ENCODE measurements at places on chromosomes 7 and 10. TPM values are rescaled to one million over a fixed set of nuclear protein-coding genes. Genes with fewer than 3 reads are reported as not detected.

- no peak for DNase-seq
These were observed 11.7 kb upstream of the CPA4 start for GRCh38 chr7:130281260-130281659.

DNA sequence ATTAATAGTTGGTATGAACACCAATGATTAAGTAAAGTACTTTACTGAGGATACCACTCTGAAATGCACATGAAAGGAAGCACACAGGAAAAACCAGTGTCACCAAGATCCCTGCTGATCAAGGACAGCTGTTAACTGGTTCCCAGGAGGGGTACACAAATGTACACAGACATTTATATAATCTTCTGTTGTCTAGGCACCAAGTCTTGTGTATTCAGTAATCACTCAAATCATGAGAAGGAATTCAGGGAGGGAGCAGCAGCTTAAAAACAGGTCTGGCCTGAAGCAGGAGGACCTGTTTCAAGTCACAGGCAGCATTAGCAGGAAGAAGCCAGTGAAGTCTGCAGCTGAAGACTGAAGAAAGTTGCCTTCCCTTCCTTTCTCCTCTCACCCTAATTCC, 18.7 kb downstream of the MPP7 start:
- no peak for DNase-seq

DNA sequence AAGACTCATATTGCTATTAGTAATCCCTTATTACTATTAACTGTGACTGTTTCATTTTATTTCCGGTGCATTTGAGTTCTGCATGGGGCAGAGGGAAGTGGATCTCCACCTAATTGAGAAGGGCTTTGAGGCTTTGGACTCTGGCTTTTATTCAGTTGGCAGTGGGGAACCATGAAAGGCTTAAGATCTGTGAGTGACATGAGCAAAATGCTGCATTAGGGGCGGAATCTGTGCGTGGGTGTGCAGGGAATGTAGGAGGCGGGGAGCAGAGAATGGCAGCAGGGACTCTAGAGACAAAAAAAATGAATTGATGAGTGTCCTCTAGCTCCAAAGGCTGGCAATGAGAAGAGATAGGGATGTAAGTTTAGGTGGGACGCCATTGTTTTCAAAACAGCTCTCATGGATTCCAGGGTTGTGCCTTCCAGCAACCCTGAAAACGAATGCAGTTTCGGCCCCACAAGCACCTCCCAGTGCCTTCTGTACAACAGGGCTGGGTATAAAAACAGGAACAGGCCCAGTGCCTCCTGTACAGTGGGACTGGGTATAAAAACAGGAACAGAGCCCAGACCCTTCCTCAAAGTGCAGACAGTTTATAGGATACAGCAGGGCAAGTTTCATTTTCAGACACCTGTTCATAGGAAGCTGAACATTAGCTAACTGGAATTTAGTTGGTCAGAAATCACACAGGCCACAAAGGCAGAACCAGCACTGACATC, 663.3 kb upstream of the FOXK1 start:
- DNase-seq, result no peak

- no peak for DNase-seq
These were observed 388.3 kb downstream of the KIF20B start for GRCh38 chr10:90089719-90090118.

DNA sequence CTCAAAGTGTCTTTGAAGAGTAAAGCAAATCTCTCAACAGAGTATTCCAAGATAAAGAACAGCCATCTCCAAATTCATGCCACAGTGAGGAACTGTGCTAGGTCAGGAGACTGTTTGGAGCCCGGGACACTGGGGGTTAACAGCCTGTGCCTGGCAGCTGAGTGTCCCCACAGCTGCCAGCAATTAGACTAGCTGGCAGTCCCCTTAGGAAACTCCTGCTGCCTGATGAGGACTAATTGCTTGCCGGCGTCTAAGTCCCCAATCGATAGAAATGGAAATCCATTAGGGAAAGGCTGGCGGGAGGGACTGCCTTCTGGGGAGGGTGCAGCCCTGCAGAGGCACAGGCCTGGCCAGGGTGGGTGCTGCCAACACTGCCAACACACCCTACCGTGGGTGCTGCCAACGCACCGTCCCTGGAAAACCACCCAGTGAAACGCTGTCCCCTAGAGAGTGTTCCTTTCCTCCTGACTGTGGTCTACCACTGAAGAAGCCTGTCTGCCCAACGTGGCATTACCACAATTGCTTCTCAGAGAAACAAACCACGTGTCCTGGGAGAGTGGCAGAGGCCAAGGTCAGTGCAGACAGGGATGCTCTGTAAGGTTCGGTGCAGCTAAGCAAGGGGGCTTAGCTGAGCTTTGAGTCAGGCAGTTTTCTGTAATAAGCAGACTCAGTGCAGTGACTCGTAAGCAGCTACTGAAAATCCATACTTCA, 60.8 kb downstream of the XRCC2 start:
- no peak for DNase-seq

DNA sequence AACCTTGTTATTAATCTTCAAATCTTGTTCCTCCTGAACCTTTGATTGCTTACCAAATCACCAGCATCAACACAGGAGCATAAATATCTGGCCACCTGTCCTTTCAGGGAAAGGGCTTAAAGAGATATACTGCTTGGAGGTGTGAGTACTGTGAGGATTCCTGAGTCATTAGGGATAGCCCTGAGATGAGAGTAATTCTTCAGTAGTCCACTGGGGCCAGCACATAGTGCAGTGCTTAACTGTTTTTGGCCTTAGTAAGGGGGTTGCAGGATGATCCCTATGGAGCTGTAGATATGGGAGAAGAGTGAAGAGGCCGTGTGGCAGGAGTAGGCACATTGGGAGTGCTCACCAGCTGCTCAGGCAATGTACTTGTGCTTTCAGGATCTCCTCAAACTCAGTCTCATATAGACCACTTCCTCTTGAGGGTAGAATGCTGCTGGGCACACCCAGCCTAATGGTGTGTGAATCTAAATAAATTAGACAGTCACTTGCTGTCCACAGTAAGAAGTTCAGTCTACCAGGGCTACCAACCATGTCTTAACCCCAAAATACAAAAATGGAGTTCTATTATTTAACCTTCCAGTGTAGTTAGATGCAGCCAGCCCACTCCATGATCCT, 26.5 kb upstream of the GPR141 start:
- no peak for DNase-seq

DNA sequence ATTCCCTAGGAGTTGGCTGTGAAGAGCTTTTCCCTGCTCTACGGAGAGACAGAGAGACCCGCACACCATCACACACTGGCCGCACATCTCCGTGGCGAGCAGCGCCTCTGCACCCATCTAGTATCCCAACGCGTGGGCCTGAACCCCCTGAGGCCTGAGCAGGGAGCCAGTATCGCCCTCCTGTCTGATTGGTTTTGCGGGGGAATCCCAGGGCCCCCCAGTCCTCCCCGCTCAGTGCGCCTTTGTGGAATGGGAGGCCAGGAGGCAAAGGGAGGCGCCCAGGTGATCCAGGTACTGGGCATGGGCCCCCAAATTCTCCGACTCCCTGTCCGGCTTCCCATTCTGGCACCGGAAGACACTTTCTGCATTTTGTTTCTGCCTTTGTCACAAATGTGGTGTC, 344.3 kb downstream of the GLRX3 start:
- DNase-seq, result no peak

- no peak for DNase-seq
These were observed 253.5 kb downstream of the ABCA13 start for GRCh38 chr7:48424731-48425130.

GRCh38 chr7:66377045-66377444, 171.9 kb downstream of the TPST1 start:
- no peak for DNase-seq

- no peak for DNase-seq
These were observed 104.0 kb upstream of the RHOBTB1 start for GRCh38 chr10:61047788-61048560.

DNA sequence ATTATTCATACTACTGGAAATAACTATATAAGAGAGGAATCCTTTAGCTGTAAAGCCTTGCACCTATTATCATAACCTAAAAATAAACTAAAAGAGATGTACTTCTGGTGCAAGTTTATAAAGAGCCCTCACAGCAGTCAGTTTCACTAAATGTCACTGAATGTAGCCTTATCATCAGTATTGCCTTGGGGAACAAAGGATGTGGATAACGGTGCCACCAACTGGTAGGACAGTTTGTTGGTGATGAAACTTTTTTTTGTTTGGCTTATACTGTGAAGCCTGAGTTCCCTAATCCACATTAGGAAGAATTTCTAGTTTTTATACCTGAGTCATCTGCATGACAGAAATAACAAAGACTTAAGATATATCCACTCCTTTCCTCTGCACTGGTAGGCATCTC, 117.9 kb upstream of the COL1A2 start:
- DNase-seq, result no peak

DNA sequence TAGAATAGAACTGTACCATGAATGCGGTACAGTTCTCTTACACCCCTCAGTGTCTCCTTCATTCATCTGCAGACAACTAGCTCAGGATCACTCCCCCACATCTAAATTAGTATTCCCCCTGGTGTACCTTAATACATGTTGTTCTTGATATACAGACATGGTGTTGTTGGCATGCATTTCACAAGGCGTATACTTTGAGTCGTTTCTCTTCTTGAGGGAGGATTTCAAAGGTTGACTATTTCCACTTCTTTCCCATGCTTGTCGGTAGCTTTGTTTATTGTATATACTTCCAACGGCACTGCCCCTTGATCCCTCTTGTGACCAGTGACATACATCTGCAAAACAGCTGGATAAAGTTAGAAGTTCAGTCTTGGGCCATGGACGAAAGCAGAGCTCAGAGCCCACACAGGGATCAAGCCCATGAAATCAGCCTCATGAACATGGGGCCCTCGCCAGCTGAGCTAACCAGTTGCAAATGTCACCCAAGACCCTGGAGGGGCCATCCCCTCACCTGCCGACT, 8.6 kb downstream of the CPA4 start:
- DNase-seq, result no peak

GRCh38 chr10:95314192-95314918, 23.6 kb upstream of the PDLIM1 start:
- DNase-seq, result no peak

SEMA4G gene
- 6.9 TPM for total RNA-seq

MAGI2 gene
- total RNA-seq, result 6.7 TPM

PLEKHS1 gene
- total RNA-seq, result not detected

- no peak for DNase-seq
These were observed 23.4 kb downstream of the FAM107B start for GRCh38 chr10:14751014-14751896.

DNA sequence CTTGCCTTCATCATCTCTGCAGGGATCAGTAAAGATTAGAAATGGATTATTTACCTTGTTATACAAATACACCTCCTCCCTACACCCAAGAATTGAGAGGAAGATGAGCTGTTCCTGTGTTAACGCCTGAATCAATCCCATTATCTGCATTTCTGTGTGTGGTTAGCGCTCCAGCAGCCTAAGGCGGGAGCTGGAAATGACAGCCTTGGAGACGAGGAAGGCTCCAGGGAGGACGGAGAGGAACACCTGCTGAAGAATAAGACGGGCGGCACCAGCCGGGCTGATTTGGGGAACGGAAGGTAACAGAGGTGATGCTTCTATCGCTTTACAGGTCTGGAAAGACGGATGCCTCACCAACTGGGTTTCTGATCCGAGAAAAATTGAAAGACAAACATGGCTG, 34.2 kb upstream of the DDC start:
- DNase-seq, result no peak

DNA sequence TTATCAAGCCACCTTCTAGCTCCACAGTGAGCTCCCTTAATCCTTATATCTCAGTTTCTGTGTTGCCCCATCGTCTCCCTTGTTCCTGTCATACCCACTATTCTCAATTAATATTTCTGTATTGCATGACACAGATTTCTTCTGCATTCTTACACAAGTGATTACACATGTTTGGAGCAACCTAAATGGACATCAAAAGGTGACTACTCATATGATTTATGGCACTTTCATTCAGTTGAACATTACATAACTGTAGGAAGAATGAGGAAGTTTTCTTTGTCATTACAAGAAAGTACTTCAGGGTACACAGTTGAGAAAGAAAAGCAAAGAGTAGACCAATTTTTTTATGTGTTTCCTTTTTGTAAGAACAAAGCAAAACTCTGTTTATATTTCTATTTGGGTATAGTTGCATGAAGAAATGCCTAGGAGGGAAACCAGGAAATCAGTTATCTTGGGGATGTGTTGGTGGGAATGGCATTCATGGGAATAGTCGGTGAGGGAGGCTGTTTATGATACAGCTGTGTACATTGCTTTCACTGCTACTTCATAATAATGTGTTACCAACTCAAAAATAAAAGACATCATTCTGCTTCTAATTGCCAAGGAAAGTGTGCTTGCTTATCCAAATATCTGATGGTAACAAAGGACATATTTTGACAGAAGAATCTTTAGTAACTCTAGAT, 23.6 kb upstream of the PRSS37 start:
- DNase-seq, result no peak

BAMBI gene
- total RNA-seq, result 6.8 TPM

- peak; percentile 70 for DNase-seq
These were observed 23.7 kb downstream of the RTKN2 start for GRCh38 chr10:62244785-62245467.

FZD8 gene
- 42.3 TPM for total RNA-seq

- DNase-seq, result no peak
These were observed 1.2 kb downstream of the TPK1 start for GRCh38 chr7:144834641-144835144.

IL2RA gene
- not detected for total RNA-seq

SPDYE6 gene
- not detected for total RNA-seq

- no peak for DNase-seq
These were observed 10.3 kb downstream of the GFRA1 start for GRCh38 chr10:116262678-116263077.

BCL7B gene
- total RNA-seq, result 53.7 TPM

GRCh38 chr10:6208799-6209235, 6.1 kb downstream of the PFKFB3 start:
- no peak for DNase-seq

GRCh38 chr7:151769188-151769821, 107.6 kb downstream of the PRKAG2 start:
- no peak for DNase-seq

DNA sequence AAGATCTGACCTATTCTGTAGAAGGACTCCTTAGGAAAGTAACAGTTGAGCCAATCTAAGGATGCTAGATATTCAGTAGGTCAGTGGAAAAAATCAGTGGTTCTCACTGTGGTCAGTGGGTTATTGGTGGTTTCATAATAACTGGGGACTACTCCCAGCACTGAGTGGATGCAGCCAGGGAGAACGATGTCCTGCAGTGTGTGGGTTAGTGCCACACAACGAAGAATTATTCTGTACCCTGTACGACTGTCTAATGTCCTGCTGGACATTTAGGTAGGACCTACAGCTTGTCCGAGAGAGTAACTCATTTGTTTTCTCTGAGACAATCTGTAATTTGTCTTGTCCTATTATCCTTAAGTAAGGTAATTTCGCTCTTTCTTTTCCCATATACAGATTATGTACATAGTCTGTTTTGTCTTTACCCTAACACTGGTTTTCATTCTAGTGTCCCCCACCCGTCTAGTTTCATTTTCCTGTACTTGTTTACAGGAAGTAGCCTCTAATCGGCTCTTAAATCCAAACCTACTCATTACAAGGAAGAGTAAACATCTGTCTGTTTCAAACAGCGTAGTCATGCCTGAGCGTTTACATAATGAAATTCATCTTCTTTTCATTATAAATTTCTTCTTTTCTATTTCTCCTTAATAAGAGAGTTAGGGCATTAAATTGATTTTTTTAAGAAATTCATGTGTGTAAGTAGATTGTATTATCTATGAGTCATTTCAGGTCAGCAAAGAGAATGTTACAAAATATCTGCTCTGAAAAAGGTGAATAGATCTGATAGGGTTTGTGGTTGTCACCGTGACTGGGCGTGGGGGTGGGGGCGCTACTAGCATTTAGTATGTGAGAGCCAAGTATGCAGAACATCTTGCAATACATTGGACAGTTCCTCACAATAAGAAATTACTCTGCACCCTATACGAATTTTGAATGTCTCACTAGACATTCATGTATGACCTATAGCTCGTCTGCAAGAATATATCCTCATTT, 8.3 kb upstream of the ZC3HAV1L start:
- DNase-seq, result no peak

- no peak for DNase-seq
These were observed at the start of gene DLX5 for GRCh38 chr7:97024209-97025129. Gene DLX5, minus strand, starts transcription at chr7:97024831. Its CDS starts 208 bp downstream, at chr7:97024623.

Data from glomerular endothelial cell (primary cell).